ENCODE measurements at places on chromosomes 1 and 21.

- no peak for DNase-seq
These were observed 17.4 kb upstream of the ZMYM6 start for GRCh38 chr1:35049116-35049515.

DNA sequence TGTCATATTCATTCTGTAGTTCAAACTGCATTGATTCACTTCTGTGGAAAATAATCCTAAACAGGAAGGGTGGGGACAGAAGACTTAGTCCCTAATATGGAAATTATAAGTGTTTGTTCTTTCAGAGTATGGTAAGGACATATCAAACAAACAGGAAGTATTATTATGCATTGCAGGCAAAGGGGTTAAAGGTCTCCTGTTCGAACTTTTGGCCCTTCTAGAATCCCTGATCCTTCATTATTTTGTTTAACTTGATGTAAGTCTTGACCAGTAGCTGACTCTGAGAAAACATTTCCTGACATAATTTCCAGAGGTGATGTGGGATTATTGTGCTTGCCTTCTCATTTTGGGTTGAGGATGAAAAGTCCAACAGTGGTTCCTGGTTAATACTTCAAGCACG, 215.4 kb upstream of the ADGRL2 start:
- DNase-seq = no peak

GRCh38 chr1:184828369-184828717, 73.7 kb upstream of the EDEM3 start:
- DNase-seq = no peak

DNA sequence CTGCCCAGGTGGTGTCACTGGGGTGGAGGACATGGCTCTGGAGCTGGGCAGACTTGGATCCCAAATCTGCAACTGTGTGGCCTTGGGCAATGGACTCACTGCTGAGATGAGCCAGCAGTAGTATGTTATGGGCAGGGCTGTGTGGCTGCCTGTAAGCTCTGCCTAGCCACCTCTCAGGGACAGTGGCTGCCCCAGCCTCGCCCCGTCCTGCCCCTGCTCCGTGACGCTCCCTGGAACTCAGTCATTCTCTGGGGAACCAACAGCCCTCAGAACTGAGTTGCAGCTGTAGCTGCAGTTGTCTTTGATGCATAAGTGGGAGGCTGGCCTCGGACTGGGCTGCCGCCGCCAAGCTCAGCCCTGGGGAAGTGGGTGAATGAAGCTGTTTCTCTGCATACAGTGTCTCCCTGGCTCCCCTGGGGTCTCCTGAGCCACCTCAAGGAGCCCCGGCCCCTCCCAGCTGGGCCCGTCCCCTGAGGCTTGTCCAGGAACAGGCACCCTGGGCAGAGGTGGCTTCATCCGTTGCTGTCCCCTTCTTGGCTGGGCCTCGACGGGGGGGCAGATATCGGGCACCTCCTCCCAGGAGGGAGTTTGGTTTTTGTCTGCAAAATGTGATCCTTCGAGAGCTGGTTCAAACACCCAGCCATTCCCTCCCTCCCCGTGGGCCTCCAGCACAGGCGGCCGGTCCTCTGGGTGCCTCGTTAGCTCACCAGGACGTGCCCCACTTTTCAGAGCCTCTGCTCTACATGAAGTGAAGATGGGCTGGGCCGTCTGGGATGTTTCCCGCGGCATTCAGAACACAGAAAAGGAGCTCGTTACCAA, 26.2 kb upstream of the PLCH2 start:
- DNase-seq = no peak

- DNase-seq = no peak
These were observed 4.1 kb downstream of the NUAK2 start for GRCh38 chr1:205317311-205317917.

GRCh38 chr1:54950006-54950368, 30.4 kb upstream of the TMEM61 start:
- DNase-seq = no peak

GRCh38 chr1:115669002-115669673, 27.4 kb downstream of the VANGL1 start:
- DNase-seq = peak; percentile 60

All from DND-41 (cell line).